CD4-positive, alpha-beta T cell (primary cell): ENCODE measurements at places on chromosomes 5 and 9.

- no peak for DNase-seq
These were observed 27.3 kb downstream of the PPARGC1B start for GRCh38 chr5:149757197-149757947.

- DNase-seq, result no peak
These were observed 109.5 kb downstream of the SNCAIP start for GRCh38 chr5:122421374-122422079.

DNA sequence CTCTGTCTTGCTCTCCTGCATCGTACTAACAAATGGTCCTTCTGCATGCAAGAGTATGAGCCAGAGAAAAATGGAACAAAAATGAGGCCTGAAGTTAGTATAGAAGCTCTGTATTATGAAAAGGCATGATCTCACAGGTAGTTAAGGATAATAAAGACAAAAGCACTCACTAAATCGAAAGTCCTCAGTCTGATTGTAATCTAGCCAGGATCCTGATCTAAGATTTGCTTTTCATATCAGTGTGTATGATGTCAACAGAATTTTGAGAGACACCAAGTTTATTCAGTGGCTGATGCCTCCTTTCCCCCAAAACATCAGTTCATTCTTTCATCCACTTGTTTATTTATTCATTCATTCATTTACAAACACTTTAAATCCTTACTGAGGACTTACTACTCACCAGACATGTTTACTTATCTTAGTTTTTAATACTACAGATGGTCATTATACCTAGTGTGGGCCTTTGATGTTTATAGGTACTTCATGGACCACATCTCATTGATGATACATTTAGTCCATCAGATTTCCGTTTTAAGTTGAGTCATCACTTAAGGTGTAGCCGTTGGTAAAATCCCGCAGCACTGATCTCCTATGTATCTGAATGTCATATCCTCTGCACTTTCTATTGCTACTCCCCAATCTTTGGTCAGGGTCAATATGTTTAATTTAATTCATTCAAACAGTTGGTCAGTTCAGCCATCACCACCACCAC is 105.2 kb upstream of the DHFR start:
- no peak for DNase-seq

- DNase-seq, result no peak
These were observed 75.3 kb upstream of the BARHL1 start for GRCh38 chr9:132506977-132507669.

- no peak for DNase-seq
These were observed 119.7 kb downstream of the ZNF462 start for GRCh38 chr9:106982636-106983035.

DNA sequence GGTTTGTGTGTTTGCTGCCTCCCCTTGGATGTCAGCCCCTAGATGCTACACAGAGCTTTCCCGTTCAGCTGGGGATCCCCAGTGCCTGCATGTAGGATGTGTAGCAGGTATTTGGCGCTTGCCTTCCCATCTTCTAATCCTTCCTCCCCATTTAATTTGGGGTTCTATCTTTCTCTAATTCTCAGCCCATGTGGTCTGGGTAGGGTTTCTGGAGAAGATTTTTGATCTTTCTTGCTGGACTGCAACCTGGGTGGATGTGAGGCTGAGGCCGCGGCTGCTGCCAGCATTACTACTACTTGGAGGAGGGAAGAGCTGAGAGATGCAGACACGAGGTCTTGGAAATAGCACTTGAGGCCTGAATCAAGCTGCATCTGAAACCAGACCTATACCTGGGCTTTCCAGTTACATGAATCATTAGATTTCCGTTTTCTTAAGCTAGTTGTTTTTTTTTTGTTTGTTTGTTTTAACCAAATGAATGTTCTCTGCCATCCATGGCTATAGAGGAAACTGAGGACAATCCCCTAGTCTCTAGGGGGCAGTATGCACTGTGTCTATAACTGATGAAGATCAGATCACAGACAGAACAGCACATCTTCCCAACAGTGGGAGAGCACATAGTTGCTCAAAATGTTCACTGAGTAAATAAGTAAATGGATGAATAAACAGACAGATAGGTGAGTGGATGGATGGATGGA is 178.6 kb downstream of the FGF18 start:
- DNase-seq, result no peak

DNA sequence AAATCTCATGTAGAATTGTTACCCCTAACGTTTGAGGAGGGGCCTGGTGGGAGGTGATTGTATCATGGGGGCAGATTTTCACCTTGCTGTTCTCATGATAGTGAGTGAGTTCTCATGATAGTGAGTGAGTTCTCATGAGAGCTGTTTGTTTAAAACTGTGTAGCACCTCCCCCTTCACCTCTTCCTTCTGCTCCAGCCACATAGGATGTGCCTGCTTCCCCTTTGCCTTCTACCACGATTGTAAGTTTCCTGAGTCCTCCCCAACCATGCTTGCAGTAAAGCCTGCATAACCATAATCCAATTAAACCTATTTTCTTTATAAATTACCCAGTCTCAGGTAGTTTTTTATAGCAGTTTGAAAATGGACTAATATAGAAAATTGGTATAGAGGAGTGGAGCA is 1783.7 kb upstream of the CDH9 start:
- no peak for DNase-seq

DNA sequence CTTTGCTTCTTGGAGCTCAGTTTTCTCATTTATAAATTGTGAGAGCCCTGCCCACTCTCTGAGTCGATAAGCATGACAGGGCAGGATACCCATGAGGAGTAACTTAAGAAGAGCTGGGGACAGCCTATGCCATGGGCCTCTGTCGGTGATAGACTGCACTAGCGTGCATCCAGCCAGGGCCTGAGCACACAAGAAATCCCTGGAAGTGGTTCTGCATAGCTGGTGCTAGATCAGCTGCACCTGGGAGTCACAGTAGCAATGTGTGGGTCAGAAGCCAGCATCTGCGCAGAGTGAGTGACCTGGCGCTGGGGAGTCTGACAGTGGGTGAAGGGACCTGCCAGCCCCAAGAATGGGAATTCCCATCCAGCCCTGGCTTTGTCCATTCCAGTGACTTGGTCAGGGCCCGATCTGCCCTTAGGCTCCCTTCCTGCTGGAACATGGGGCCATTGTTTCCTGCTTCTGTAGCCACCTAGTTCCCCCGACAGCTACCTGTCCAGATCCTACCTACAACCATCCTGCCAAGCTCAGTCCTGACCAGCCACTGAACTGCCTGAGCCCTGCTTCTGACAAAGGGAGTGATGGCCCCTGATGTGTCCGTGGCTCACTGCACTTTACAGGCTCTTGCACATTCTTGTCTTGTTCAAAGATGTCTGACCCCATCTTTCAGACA is 35.9 kb upstream of the NANS start:
- no peak for DNase-seq

- no peak for DNase-seq
These were observed 6.3 kb upstream of the ATG10 start for GRCh38 chr5:81965524-81965923.
